ENCODE measurements at places on chromosomes 6 and 20.

- DNase-seq = no peak
These were observed 185.8 kb downstream of the PHF3 start for GRCh38 chr6:63821442-63821841.

DNA sequence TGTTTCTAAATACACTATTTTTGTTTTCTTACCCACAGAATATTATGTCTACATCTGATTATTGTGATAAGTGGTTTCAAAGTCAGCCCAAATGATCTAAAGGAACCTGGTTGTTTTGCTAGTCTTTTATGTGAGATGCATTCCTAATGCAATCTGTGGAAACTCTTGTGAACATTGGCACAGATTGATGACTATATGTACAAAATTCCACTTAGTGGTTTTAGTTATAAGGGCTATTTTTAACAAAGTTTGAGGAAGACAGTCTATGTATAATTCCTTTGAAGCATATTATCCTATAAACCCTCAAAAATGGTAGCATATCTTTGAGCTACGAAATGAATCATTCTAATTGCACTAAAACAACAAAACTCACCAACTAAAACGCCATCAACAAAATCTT is 140.9 kb downstream of the GRIK2 start:
- no peak for DNase-seq

GRCh38 chr6:3222506-3223038 is 4.9 kb downstream of the TUBB2B start:
- no peak for DNase-seq

DNA sequence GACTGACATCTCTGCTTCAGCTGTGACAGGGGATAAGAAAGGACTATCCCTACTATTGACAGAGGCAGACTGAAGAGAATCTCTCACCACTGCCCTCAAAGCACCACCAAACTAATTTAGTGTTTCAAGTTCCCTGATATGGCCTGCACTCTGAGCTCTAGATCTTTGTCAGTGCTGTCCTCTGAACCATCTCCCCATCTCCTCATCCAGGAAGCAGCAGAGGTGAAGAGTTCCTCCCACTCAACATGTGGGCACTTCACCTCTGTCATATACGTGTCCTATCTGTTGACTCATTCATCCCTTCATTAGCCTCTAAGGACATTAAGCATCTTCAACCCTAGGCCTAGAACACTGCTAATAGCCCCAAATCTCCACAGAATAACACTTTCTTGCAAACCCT is 14.1 kb downstream of the FAM210B start:
- no peak for DNase-seq

GRCh38 chr6:39387785-39388184 is 65.3 kb upstream of the KCNK16 start:
- DNase-seq = no peak

DNA sequence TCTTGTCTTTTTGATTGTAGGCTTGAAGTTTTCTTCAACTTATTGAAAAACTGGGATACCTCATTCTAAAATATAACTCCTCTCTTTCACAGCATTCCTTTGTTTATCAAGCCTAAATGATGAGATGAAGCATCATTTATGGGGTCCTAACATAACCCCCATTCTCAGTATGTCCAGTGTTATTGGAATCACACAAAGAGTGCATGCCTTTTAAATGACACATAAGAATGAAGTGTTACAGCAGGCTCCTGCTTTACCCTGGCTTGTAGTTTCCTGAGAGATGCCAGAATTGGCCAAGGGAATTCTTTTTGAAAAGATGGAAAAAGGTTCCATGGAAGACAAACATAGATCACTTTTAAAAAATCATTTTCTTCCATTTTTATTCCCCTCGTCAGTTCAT is 502.4 kb downstream of the BCKDHB start:
- DNase-seq = no peak

DNA sequence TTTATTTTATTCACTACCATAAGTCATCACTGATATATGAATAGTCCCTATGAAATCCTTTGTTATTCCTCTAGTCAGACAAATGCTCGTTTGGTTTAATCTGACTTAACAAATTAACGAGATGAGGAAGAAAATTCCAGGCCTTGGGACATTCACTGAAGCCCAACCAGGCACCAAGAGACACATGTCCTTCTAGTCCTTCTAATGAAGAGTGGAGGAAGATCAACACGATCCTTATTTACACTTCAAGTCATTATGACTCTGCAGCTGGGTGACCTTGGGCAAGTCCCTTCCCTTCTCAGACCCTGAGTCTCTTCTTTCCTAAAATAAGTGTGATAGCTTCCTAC is 117.5 kb downstream of the CEBPB start:
- DNase-seq = no peak

DNA sequence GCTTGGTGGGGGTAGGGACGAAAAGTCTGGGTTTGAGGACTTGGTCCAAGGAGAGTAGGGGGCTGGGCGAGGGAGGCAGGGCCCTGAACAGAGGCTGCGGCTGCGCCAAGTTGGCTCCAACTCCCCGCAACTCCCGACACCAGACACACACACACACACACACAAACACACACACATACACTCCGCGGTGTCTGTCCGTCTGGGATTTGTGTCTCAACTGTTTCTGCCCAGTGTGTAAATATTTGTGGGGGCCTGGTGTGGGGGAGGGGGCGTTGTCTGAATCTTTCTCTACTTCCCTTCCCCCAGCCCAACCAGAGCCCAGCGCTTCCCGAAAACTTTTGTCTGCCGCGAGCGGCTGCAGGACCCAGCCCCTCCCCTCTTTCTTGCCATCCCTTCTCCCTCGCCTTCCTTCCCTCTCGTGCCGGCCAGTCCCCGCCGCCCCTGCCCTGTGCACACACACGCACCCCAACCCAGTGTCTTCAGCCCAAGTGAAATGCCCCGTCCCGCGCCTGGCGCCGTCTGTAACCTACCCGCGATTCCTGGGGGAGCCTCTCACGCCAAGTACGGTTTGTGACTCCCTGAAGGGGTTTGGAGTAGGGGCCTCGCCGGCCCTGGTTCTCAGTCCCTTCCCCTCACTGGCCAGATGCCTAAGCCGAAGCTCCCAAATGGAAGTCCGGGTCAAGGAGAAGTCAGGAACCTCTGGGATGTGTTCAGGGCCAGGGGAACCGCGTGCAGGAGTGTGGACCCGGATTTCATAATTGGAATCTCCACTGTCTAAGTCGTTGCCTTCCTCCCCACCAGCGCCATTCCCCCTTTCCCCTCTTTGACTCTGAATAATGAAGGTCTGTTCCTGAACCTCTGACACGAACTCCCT is 904 bp downstream of the MDFI start:
- DNase-seq = no peak

- DNase-seq = no peak
These were observed 34.0 kb downstream of the BPIFB4 start for GRCh38 chr20:33113387-33113908.

- no peak for DNase-seq
These were observed 261.2 kb downstream of the ADGB start for GRCh38 chr6:146859795-146860495.

DNA sequence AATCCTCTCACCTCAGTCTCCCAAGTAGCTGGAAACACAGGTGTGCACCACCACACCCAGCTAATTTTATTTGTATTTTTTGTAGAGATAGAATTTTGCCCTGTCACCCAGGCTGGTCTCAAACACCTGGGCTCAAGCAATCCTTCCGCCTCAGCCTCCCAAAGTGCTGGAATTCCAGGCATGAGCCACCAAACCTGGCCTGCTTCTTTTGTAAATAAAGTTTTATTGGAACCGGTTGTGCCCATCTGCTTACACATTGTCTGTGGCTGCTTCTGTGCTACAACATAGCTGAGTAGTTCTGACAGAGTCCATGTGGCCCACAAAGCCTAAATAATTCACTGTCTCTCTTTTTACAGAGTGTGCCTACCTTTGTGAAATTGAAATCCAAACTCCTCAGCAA is 109.7 kb upstream of the NRSN1 start:
- no peak for DNase-seq

DNA sequence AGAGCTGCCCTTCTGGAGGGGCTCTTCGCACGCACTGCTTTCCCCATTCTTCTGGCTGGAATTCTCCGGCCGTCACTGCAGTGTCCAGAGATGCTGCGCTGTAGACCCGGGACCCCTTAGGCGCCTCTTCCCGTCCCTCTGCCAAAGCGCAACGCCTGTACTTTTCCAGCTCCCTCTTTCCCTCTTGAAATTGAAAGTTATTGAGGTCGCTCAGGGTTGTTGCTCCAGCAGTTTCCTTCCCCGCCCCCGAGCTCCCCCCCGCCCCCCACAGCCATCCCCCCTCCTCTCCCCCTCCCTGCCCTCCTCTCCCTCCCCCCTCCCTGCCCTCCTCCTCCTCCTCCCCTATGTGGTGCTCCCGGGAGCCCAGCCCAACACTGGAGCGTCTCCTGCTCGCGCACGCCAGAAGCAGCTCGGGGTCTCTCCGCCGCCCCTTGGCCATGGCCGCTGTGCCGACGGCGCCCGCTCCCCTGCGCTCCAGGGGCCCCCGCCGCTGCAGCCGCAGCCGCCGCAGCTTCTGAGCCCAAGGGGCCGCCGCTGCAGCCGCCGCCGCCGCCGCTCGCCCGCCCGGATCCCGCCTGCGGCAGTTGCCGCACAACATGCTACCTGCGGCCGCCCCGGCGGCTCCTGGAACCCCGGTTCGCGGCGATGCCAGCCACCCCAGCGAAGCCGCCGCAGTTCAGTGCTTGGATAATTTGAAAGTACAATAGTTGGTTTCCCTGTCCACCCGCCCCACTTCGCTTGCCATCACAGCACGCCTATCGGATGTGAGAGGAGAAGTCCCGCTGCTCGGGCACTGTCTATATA is at the start of gene RSPO3:
Gene RSPO3 (plus strand): TSS at position 374 of the 804 bp plus-strand sequence. CDS start 522 bp downstream, outside the sequence.
- no peak for DNase-seq

All from CD4-positive, alpha-beta T cell treated with Interleukin-2 at 100 ng/mL for 4 hours (primary cell).